ENCODE measurements at places on chromosomes 1 and 21. TPM values are rescaled to one million over a fixed set of nuclear protein-coding genes. Genes with fewer than 3 reads are reported as not detected.
A peak's percentile ranks its signal among the peaks of the same experiment; 100 is the strongest.

Gene AUNIP
- 5.9 TPM for total RNA-seq

Gene FAM163A
- not detected for total RNA-seq

Gene CFHR3
- not detected for total RNA-seq

Gene TMEM269
- total RNA-seq, result not detected

Gene GJC2
- 2.0 TPM for total RNA-seq

Gene COL9A2
- 0.39 TPM for total RNA-seq

Gene HMCN1
- total RNA-seq, result 21.4 TPM

Gene ROR1
- 14.8 TPM for total RNA-seq

Gene LAMC2
- total RNA-seq, result not detected

Gene ESPN
- total RNA-seq, result not detected

Gene EBNA1BP2
- 270 TPM for total RNA-seq

Gene KLF17
- total RNA-seq, result not detected

Gene ORC1
- total RNA-seq, result 21.9 TPM

Gene PAQR6
- 0.32 TPM for total RNA-seq

- no peak for DNase-seq
Observed at GRCh38 chr1:247295746-247296145, 35.9 kb downstream of the ZNF496 start.

GRCh38 chr1:174000371-174000770 is 21.8 kb downstream of the RC3H1 start:
- DNase-seq, result no peak

GRCh38 chr1:225881081-225881958 is 860 bp downstream of the TMEM63A start:
- DNase-seq, result peak; percentile 76

GRCh38 chr1:232868793-232869491 is 63.7 kb downstream of the MAP10 start:
- peak; percentile 79 for DNase-seq

- no peak for DNase-seq
Observed at GRCh38 chr1:57901208-57901919, 477.5 kb upstream of the DAB1 start.

GRCh38 chr1:75725861-75726361 is 1.4 kb downstream of the ACADM start:
- DNase-seq, result no peak

DNA sequence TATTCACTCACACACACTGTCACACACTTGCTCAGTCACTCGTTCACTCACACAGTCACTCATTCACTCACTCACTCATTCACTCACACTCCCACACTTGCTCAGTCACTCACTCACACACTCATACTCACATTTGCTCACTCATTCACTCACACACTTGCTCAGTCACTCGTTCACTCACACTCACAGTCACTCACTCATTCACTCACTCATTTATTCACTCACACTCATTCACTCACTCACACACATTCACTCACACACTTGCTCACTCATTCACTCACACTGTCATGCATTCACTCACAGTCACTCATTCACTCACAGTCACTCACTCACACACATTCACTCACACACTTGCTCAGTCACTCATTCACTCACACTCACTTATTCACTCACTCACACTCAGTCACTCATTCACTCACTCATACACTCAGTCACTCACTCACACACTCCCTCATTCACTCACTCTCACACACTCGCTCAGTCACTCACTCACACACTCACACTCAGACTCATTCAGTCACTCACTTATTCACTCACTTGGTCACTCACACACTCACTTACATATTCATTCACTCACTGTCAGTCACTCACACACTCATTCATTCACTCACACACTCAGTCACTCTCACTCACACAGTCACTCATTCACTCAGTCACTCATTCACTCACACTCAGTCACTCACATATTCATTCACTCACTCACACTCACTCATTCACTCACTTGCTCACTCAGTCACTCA is 167.0 kb upstream of the C1orf174 start:
- no peak for DNase-seq

- peak; percentile 85 for DNase-seq
Observed at GRCh38 chr21:21200103-21200938, 202.1 kb downstream of the NCAM2 start.

DNA sequence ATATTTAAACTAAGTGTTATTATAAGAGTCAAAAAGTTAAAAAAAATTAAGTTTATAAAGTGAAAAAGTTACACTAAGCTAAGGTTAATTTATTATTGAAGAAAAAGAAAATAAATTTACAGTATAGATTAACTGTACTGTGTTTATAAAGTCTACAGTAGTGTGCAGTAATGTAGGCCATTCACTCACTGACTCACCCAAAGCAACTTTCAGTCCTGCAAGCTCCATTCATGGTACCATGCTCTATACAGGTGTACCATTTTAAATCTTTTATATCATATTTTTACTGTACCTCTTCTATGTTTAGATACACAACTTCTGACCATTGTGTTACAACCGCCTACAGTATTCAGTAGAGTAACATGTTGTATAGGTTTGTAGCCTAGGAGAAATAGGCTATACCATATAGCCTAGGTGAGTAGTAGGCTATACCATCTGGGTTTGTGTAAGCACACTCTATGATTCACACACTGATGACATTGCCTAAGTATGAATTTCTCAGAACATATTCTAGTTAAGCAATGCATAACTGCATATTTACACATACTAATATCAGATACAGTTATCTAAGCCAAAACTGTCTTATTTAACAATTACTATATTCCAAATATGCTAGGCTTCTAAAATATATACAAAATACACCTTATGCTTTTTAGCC is 80.6 kb upstream of the GFI1 start:
- DNase-seq, result no peak

GRCh38 chr1:16173447-16174260 is 17.8 kb upstream of the EPHA2 start:
- DNase-seq, result peak; percentile 88

DNA sequence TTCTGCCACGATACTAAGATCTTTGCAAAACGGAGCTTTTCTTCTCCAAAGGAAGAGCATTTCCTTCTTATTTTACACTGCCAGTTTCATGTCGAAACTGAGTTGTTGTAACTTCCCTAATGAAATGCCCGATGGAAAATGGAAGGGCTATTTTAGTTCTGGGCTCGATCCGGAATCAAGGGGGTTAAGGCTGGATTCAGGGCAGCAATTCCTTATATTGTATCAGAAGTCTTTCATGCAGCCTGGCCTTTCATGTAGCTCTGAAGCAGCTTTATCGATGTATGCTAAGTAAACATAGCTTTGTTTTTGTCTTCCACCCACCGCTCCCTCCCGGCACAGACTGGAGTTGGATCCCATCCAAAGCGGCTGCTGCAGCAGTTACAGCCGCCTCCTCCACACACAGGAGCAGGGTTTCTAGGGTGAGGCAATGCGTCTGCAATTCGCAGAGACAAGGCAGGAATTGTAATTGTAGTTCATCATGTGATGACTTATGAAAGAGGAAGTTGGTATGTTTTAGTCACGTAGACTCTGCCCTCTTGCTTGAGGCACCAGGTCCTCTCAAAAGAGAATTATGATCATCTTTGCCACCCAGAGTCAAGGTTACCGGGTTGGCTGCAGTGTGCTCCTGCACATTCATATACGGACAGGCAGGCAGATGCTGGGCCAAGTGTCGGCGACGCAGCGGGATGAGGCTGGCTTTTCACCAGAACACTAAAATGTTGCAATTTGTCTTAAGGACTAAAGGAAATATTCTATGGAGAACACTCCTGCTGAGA is 2.6 kb upstream of the IRF2BP2 start:
- peak; percentile 96 for DNase-seq

DNA sequence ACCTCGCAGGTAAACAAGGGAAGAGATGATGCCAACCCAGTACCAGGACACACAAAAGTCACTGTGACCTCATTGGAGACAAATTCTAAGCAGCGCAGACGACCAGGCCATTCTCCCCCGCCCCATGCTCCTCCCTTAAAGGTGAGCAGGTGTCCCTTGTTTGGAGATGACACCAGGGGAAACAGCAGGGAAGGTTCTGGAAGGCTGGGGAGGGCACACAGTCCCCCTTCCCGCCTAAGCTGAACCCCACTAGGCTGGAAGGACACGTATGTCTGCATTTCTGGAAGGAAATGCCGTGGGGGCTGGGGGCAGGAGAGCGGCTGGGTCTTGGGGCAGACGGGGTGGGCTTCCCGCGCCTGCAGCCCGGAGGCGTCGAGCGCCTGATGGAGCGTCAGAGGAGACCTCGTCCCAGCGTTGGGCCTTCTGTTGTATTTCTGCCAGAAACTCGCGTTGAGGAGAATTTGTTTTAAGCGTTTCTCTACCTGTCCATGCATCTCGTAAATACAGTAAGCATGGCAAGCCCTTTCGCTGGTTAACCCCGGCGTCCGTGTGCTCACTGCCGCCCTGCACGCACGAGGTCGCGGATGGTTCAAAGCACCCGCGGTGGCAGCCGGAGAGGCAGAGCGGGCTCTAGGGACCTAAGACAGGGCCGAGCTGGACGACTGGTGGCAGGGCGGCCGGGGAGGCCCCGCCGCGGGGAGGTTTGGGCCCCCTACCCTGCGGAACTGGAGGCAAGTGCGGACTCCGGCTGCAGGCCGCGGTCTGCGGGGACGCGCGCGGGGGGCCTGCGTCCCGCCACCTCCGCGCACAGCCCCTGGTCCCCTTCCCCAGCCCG is 1.2 kb upstream of the LHX4 start:
- no peak for DNase-seq

DNA sequence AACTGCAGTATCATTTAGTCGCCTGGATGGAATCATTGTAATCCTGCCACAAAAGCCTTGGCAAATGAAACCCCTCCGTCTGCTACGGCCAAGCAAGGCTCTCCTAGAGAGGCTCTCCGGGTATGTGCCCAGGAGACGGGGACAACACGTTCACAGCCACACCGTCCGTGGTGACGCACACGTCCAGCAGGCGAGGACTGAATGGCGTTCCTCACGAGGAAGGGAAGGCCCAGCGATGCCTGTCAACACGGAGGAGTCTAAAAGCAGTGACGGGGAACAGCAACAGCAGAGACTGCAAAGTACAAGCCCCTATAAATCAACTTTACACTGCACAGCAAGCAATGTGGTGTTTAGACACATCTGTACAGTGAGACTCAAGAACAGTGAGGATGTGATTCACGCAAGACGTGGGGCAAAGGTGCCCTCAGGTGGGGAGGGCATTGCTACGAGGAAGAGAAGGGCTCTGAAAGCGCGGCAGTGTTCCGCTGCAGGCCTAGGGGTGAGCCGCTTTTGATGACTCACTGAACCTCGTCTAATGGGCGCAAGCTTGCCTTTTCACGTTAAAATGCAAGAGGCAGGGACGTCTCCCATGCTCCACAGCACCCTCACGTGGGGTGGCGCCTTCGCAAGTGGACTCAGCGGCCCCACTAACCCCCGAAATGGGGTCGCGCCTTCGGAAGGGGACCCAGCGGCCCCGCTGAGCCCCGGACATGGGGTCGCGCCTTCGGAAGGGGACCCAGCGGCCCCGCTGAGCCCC is 6.8 kb downstream of the WRAP73 start:
- DNase-seq, result no peak

GRCh38 chr1:205791568-205792180 is 16.4 kb upstream of the RAB29 start:
- DNase-seq, result peak; percentile 44

DNA sequence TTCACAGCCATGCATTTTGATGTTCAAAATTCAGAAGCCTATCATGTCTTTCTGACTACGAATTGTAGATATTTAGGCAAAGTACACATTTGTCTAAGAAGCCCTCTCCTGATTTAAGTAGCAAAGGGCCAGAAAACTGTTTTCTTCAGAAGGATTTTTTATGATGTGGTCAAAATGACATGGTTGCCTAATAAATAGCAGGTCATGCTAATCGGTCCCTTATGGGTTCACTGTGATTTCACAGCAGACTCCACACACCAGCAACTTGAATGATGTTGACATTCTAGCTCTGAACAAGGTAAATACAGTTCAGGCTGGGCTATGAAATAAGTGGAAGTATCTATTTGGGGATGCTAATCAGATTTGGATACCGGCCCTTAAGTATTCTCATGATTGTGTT is 178.7 kb upstream of the DPYD start:
- DNase-seq, result no peak

- peak; percentile 54 for DNase-seq
Observed at GRCh38 chr1:55572878-55573734, 357.9 kb upstream of the USP24 start.

- no peak for DNase-seq
Observed at GRCh38 chr1:244654108-244655038, 1.4 kb downstream of the DESI2 start.

DNA sequence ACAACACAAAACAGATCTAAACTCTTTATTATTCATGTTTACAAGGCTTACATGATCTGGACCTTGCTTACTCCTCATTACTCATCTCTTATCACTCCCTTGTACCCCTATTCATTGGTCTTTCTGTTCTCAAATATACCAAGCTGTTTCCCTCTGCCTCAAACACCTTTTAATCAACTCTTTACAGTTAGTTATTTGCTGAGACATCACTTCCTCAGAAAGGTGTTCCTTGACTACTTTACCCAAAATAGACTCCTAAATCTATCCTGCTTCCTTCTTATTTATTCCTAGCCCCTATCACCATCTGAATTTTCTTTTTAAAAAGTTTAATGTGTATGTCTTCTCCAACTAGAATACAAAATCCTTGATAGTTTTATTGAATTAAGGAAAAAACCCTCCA is 100.6 kb upstream of the SLFNL1 start:
- DNase-seq, result no peak

DNA sequence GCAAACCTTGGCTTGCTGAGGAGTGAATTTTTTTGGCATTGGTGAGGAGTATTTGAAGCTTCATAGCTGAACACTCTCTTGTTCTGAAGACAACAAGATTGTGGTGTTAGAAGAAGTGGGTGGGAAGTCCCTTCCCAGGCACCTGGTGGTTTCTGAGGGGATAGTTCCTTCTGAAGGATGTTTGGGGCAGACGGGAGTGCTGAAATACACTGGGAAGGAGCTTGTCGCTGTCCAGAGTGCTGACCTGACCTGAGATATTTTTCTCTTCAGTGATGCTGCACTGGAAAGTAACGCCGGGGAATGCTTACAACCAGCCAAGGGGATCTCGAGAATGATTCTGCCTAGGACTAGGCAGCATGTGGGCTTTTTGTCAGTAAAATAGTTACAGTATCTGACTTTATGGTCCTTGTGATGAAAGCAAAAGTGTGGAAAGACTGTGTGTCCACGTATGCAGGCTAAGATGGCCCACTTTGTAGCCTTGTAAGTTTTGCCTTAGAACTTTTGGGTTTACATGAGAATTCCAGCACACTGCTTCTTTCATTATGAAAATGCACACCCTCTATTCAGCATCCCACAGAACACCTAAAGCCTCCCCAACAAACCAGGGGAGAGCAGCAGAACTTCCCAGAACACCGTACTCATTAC is 33.1 kb upstream of the NFASC start:
- peak; percentile 12 for DNase-seq

- DNase-seq, result no peak
Observed at GRCh38 chr1:55012661-55013060, 13.9 kb downstream of the BSND start.

GRCh38 chr1:21337010-21337437 is 46.8 kb upstream of the ECE1 start:
- no peak for DNase-seq

DNA sequence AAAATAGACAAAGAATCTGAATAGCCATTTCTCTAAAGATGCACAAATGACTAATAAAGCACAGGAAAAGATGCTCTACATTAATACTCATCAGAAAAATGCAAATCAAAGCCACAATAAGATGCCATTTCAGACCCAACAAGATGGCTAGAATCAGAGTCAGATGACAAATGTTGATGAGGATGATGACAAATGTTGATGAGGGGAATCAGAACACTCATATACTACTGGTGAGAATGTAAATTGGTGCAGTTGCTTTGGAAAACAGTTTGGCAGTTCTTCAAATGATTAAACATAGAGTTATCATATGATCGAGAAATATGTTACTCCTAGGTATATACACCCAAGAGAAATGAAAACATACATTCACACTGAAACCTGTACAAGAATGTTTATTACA is 33.9 kb downstream of the LRRC40 start:
- DNase-seq, result no peak

GRCh38 chr1:231720652-231721325 is 94.2 kb downstream of the DISC1 start:
- no peak for DNase-seq
